ENCODE measurements at places on chromosomes 2 and 18.

DNA sequence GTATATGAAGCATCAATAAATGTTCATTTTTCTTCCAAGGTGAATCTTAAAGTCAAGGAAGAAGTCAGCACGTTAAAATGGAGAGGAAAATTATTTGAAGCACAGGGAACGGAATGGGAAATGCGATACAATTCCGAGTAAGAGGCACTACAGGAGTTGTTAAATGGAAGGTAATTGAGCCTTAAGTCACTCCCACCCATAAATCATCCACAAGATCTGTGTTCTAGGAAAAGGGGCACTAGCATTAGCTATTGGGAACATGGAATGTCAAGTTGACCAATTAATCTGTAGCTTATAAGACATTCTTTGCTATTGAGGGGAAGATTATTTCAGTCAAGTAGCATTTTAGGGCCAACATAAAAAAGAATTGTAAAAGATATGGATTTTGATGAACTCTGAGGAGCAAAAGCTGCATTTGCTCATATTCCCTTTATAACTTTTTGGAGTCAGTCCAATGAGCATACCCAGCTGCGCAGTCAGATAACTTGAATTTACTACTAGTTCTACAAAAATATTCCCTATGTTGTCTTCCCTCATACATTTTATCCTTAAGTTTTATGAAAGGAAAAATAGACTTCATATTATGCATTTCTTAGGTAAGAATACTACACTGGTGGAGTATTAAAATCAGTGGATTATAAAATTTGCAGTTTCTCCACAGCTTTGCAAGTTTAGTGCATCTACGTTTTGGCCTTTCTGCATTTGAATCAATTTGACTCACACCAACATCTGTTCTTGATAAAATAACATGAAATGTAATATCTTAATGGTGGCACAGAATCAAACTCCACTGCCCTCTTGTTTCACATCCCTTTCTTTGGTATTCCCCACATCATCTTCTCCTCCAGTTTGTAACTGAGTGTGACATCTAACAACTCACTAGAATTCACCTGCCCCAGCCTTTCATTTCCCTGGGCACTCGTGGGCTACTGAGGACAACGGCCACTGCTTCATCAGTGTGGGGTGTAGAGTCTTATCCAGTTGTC lies 95.6 kb downstream of the SP3 start:
- no peak for DNase-seq

DNA sequence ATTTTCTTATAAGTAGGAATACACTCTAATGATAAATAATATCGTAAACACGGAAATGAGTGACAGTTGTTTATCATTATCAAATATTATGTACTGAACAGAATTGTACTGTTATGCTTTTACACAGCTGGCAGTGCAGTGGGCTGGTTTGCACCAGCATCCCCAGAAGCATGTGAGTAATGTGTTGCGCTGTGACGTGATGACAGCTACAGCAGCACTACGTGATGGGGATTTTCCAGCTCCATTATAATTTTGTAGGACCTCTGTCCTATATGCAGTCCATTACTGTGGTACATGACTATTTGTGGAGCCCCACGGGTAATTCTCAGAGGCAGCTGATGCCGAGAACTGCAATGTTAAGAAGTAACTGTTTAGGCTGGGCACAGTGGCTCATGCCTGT lies 77.3 kb upstream of the ATG16L1 start:
- DNase-seq = no peak

GRCh38 chr2:188765522-188766470 lies 208.4 kb upstream of the COL3A1 start:
- peak; percentile 68 for DNase-seq

DNA sequence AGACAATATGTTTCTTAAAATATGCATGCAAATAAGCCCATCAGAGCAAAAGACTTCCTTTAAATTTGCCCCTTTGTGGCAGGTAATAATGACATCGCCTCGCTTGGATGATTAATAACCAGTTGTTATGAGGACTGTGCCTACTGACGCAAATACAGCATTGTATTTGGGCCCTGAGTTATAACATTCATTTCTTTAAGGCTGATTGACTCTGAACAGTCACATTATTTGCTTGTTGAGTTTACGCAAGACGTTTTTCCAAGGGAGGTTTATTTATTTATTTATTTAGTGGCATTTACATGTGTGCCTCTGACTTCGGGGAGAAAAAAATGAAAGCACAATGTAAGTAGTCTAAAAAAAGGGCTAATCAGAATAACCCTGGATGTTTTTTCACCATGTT lies 88.3 kb downstream of the SLC8A1 start:
- peak; percentile 82 for DNase-seq

DNA sequence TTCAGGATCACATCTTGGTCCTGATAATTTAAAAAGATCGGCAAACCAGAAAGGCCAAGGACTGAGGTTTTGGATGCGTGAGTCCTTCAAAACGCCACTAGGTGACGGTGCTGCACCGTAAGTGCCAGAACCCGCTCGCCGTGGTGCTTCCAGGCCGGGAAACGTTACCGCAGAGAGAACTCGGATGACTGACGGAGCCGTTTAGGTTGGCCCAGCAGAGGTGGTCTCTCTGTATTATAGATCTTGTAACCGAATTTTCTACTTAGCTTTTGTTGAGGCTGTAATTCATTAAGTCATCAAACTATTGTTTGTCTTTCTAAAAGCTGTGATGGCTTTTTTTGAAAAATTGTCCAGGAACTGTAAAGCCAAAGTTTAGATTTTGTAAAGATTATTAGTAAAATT lies 39.8 kb upstream of the ADCYAP1 start:
- peak; percentile 76 for DNase-seq

All from fibroblast of lung (primary cell).